ENCODE measurements at places on chromosomes 16 and 17.
A peak's percentile ranks its signal among the peaks of the same experiment; 100 is the strongest.

DNA sequence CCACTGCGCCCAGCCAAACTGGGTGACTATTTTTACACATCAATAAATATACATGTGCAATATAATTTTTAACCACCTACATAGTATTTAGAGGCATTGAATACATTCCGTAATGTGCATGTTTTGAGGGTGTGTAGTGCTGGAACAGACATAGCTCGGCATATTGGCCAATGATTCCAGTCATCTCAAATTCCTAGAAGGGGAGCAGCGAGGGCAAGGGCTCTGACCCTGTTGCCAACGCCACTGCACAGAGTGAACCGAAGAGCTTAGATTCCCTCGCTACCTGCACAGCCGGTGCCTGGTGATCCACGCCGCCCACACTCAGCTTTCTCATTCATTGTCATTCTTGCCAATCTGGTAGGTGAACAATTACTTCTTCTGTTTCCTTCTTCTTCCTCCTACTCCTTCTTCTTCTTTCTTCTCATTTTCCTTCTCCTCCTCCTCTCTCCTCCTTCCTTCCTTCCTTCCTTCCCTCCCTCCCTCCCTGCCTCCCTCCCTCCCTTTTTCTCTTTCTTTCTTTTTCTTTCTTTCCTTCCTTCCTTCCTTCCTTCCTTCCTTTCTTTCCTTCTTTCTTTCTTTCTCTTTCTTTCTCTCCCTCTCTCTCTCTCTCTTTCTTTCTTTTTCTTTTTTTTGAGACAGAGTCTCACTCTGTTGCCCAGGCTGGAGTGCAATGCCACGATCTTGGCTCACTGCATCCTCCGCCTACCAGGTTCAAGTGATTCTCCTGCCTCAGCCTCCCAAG, 26.3 kb upstream of the ATP2A3 start:
- no peak for DNase-seq

GRCh38 chr16:17729820-17730219, 259.1 kb upstream of the XYLT1 start:
- DNase-seq = no peak

DNA sequence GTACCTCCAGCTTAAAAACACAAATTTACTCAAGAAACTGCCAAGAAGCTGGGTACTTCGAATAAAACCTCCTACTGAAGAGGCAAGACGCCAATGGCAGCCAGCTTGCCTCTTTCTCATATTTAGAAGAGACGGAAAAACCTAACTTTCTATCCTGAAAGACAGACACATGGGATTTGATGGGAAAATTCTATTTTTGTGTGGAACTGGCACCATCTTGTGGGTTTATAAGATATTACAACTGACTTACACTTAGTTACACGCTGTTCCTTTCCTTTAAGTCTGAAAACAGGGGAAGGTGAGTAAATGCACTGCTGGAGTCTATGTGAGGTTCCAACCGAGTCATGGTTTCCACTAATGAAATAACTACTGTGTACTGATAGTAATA, 10.3 kb downstream of the ZNF18 start:
- DNase-seq = no peak

DNA sequence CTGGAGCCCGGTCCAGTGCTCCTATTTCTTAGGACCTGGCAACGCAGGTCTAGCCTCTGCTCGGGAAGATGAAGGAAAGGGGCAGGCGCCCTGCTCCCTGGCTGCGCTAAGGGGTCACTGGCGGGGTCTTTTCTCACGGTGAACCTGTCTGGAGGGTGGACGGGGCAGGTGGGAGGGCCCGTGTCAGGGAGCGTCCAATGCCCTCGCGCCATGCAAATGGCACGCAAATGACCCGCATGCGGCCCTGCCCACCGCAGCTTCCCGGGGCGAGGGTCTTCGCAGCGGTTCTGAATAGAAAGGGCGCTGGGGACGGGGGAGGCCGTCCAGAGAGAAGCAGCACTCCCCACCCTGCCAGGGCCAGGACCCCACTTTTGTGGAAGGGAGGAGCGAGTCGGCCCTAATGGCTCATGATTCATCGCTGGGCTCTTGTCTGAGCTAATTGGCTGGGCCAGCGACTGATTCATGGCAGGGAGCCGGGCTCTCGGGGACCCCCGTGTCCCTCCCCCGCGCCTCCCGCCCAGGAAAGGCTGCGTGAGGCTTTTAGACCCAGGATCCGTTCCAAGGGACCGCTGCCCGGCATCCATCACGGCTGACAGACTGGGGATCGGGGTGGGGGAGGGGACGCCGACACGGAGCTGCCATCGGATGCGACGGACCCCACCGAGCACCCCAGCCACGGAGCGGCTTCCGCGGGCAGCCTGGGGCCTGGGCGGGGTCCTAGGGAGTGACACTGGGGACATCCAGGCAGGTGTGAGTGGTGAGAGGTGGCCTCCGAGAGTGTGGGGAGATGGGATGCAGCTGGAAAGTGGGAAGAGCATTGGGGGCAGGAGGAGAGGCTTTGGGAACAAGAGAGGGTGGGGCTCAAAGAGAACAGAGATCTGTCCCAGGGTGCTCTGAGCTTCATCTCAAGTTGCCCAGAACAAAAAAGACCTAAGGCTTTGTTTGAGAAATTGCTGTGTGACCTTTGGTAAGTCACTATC, 25.0 kb upstream of the NGFR start:
- DNase-seq = no peak

DNA sequence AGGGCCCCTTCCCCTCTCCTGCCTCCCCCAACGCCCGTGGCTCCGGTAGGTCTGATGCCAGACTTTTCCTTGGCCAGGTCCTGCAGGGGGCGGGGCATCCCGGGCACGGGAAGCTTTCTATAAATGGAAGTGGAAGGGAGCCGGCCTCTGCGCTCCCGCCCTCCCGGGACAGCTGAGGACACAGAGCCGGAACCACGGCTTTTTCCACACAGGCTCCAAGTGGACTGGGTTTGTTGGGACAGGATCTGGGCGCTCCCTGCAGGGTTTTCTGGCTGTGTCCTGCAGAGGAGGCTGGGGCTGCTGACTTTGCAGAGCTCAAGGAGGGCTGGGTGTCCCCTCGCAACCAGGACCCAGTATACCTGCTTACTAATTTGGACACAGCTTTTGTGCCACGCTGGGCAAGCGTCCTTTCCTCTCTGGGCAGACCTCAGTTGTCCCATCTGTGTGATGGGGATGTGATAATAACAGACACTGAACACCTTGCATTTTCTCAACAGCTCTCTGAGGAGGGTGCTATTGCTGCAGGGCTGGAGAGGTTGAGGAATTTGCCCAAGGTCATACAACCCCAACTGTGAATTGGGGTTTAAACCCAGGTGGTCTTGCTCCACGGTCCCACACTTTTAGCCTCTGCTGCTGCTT, 1.8 kb downstream of the TNS4 start:
- DNase-seq = no peak

DNA sequence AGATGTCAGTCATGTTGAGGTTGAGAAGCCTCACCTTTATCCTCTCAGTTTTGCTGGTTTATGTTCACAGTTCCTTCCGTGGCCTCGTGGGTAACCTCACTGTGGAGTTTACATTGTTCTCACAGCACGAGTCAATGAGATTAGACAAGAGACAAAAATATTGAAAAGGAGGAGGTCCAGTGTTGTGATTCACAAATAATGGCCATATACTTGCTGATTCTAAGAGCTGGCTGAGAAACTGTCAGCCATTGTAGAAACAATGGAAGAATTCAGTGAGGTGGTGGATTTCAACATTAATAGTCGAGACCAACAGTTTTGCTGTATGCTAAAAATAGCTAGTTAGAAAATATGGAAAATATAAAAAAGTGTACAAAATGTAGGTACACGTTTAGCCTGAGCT, 176.4 kb upstream of the WSCD1 start:
- DNase-seq = no peak

- peak; percentile 98 for DNase-seq
Observed at GRCh38 chr17:74776044-74776962, at the start of gene NAT9. Gene NAT9 (minus strand): TSS chr17:74776345. CDS start chr17:74775698, 647 bp downstream.

DNA sequence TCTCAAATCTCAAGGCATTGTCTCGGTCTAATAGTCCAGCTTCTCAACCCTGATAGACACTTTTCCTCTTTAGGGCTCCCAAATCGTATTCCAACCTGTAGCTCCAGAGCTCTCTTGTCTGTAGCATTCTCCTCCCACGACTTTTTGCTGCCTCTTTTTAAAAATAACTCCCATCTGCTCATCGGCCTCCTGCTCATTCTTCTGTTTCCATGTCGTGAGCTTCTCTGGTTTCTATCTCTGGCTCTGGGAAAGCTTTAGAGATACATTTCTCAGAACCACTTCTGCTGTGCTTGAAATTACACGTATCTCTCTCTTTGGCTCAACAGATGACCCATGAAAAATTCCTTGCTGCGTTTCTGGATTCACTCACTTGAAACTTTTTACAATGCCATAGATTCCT, 609.6 kb upstream of the C16orf82 start:
- no peak for DNase-seq

- DNase-seq = no peak
Observed at GRCh38 chr17:56831369-56832095, 2.2 kb downstream of the C17orf67 start.

DNA sequence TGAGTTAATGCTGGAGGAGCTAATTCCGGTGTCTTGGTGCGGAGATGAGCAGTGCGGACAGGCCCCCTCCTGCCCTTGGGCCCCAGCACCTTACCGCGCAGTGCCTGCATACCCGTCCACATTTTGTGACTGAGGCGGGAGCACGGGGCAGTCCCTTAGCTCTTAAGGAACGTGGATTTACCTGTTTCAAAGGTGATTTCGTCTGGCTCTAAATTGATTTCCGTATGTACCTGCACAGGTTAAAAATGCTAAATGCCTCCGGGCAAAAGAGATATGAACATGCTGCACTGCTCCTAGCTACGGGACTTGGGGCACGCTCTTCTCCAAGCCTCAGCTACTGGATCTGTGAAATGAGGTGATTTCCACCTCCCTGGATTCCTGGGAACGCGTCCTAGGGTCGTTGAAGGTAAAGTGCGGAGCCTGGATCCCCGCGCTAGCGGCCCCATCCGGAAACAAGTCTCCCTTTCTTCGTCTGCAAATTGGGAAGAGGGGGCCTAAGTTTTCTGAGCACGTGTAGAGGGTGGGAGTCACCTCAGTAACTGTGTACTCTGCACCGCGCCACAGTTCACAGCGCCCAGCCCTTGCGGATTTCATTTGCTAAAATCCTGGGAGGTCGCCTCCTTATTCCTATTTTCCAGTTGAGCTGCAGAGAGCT, 669 bp upstream of the CRISPLD2 start:
- DNase-seq = no peak

DNA sequence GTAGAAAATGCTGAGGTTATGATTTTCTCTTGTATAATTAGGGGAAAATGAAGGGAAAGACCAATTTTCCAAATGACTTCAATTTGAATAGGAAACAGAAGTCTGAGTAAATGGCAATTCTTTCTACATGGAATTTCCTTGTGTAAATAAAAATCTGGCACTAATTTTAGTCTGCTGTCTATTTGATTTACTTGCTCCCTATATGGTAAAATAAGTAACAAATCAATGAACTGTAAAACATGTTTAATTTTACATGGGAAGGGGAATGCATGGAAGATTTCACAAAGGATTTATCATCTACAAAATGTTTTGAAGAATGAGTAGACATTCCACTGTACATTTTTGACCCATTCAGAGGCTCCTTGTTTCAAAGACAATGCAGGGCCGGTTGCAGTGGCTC, 811.6 kb upstream of the GOT2 start:
- DNase-seq = no peak

DNA sequence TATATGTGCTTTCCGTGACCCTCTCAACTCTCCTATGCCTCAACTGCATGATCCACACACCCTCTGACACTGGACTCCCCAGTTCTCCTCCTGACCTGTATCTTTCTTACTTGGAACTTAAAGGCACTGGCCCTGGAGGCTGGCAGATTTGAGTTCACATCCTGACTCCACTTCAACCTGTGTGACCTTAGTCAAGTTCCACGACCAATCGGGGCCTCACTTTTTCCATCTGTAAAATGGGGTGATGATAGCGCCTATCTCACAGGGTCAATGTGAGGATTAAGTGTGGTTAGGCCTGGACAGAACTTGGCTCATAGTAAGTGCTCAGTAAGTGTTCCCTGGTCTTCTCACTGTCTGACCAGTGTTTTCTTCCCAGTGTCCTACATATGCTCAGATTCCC, 25.1 kb downstream of the MARF1 start:
- DNase-seq = no peak

DNA sequence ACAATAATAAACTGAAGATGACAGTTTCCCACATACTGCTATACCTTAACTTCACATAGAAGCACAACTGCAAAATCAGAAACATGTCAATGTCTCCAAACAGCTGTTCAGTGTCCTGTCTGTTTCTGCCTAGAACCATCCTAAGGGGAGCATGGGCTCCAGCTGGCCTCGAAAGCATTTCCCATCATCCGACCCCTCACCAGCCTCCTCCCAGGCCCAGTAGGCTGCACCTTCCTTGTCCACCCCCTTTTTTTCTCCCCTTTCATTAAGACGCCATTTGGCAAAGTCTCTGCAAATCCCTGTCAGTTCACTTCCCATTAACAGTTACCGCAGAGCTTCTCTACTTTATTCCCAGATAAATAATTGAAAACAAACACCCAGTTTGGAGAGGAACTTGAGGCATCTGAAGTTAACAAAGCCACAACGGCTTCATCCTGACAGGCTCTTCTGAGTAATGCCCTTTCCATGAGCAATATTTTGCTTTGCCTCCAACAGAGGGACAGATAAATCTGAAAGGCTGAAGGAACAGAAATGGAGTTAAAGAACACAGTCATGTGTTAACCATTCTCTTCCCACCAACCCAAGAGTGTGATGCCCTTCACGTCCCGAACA, 65.3 kb downstream of the SLC39A11 start:
- no peak for DNase-seq

DNA sequence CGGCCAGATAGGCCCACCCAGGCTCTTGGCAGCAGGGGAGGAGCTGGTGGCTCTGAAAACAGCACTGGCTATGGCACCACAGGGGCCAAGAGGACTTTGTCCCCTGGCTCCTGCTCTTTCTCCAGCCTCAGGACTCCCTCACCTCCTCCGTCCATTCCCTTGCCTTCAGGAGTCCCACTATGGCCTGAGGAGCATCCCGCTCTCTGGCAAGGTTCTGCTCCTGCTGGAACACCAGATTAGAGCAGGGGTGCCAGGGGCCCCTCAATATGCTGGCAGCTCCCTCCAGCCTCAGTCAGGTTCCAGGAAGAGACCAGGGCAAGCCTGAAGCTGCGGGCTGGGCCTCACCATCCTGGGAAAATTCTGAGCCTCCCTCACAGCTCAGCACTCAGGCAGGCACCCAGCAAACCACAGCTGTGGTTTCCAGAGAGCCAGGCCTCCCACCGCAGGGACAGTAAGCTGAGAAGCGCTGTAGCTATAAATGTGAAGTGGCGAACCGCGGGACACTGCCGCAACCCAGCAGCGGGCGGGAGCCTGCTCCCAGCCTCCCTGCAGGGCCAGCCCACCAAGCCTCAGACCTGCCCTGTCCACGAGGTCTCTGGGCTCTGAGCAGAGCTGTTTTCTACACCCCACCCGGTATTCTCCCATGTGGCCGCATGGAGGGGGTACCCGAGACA, 25.7 kb downstream of the C17orf100 start:
- no peak for DNase-seq

GRCh38 chr17:72139212-72139611, 18.4 kb downstream of the SOX9 start:
- no peak for DNase-seq

Data from CD4-positive, alpha-beta T cell treated with Interleukin-6 at 100 ng/mL for 8 hours (primary cell).